ENCODE measurements at places on chromosomes 7 and 10. TPM values are rescaled to one million over a fixed set of nuclear protein-coding genes. Genes with fewer than 3 reads are reported as not detected.

TMEM140 gene
- 27.9 TPM for polyA plus RNA-seq

EBF3 gene
- polyA plus RNA-seq, result 1.1 TPM

GRCh38 chr10:58089739-58090138, 178.0 kb downstream of the IPMK start:
- no peak for DNase-seq

- DNase-seq, result no peak
Observed at GRCh38 chr10:11962176-11962575, 80.4 kb downstream of the UPF2 start.

GRCh38 chr10:70363292-70363691, 19.1 kb downstream of the LRRC20 start:
- DNase-seq, result no peak

DNA sequence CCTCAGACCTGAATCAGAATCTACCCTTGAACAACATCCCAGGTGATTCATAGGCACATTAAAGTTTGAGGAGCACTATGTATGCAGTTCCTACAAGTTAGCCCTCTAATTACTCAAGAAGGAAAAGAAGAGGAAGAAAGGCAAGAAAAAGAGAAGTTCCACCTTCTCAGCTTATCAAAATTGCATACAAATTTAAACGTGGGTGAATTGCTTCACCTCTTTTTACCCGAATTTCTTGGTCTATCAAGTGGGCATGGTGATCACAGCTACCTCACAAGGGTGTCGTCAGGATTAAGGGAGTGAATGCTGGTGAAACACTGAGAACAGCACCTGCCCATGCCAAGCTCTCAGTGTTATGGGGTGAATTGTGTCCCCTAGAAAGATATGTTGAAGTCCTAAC, 43.8 kb upstream of the PAPSS2 start:
- DNase-seq, result no peak

STEAP2 gene
- 12.1 TPM for polyA plus RNA-seq

GRCh38 chr7:47511699-47512370, 70.1 kb downstream of the TNS3 start:
- DNase-seq, result no peak

- no peak for DNase-seq
Observed at GRCh38 chr7:141648276-141649114, 53.5 kb downstream of the DENND11 start.

DNA sequence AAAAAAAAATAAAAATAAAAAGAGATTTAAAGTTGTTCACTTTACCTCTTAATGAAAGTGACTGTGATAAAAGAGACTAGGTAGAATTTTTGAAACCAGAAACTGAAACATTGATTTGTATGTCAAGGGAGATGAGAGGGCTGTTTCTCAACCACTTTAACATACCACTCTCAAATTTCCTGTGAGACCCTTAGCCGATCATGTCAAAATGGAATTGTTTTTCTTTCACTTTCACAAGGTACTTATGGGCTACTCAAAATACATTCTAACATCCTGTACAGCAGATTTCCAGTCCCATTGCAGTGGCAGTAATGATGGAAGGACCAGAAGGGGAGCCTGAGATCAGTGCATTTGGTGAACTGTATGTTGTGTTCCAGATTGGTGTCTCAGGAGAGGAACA, 261.2 kb downstream of the PPP1R3A start:
- DNase-seq, result no peak

DNA sequence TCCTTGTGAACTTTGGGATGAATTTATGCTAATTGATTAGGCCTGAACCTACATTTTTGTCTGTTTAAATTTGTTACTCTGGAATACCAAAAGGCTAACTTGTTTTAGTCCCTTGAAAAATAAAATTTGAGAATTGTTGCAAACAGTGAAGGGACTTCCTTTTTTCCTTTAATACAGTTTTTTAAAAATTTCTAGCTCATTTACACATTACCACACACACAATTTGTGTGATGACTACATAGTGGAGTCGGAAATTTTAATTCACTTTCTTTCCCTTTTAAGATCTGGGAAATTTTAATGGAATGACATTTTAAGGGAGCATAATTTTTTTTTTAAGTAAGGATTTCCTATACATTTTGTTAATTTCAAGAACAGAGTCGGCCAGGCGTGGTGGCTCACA, 8.6 kb upstream of the TMEM236 start:
- DNase-seq, result no peak

C10orf53 gene
- polyA plus RNA-seq, result not detected

GRCh38 chr7:31995134-31995533, 75.1 kb downstream of the PDE1C start:
- DNase-seq, result no peak

OR13A1 gene
- polyA plus RNA-seq, result 0.09 TPM

DNA sequence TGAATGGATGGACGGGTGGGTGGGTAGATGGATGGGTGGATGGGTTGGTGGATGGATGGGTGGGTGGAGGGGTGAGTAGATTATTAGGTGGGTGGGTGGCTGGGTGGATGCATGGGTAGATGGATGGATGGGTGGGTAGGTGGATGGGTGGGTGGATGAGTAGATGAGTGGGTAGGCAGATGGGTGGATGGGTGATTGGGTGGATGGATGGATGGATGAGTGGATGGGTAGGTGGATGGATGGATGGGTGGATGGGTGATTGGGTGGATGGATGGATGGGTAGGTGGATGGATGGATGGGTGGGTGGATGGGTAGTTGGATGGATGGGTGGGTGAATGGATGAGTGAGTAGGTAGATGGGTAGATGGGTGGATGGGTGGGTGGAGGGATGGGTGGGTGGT, 59.6 kb upstream of the ADGRA1 start:
- DNase-seq, result no peak

DNA sequence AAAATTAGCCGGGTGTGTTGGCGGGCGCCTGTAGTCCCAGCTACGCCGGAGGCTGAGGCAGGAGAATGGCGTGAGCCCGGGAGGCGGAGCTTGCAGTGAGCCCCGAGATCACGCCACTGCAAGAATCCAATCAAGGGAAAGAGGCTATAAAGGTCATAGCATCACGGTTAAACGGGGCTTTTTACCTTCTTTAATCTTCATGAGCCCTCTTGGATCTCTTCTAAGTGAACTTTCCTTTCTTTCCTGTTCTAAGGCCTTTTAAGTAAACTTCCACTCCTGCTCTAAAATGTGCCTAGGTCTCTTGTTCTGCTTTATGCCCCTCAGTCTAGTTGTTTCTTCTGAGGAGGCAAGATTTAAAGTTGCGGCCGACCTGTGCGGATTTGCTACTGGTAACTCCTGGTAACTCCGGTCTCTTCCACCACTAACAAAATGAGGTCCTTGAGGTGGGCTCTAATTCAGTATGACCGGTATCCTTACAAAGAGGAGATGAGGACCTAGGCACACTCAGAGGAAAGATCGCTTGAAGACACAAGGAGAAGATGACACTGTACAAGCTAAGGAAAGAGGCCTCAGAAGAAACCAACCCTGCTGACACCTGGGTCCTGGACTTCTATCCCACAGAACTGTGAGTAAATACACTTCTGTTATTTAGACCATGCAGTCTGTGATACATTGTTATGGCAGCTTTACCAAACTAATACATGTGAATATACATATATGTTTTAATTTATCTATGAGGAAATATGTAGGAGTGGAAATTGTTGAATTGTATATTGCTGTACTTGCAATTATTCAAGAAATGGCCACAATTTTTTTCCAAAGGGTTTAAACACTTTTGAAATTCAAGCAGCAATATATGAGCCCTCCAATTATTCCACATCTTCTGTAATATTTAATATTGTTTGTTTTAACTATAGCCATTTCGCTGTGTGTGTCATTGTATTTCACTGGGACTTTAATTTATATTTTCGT, 331.5 kb upstream of the CNTNAP2 start:
- DNase-seq, result no peak

DNA sequence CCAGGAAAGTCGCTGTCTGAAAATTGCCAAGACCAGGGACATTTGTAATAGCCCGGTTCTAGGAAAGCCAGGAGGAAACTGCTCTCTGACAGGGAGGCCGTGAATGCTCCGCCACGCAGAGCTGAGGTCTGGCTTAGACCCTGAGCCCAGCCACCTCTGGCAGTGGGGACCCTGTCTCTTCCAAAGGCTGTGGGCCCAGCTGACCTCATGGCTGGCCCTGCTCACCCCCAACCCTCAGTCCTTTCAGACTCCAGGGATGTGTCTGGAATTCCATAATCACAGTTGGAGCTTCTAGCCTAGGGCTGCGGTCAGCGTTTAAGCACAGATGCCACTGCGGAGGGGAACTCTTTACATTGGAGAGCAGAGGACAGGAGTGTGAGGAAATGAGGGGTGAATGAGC, 6.6 kb upstream of the VIPR2 start:
- DNase-seq, result no peak

DNA sequence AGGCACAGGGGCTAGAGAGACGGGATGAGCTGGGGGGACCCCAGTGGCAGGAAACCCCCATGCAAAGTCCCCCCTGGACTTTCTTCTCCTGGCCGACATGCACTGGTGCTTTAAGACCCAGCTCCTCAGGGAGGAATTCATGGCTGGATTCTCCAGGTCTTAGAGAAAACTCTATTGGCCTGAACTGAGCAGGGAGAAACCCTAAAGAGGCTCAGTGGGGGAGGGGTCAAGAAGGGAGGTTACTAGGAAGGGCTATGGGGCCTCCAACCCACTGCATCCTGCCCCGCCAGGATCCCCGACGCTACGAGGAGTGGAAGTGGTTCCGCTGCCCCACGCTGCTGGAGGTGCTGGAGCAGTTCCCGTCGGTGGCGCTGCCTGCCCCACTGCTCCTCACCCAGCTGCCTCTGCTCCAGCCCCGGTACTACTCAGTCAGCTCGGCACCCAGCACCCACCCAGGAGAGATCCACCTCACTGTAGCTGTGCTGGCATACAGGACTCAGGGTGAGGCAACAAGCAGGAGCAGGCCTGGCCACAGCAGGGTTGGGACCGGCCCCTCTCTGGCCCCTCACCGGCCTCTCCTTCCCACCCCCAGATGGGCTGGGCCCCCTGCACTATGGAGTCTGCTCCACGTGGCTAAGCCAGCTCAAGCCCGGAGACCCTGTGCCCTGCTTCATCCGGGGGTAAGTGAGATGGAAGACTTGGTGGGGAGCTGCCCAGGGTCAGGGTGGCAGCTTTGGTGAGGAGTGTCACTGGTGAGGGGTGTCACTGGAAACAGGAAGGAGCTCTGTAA, 13.8 kb downstream of the ATG9B start:
- no peak for DNase-seq

- DNase-seq, result no peak
Observed at GRCh38 chr10:13724484-13724883, 137.7 kb downstream of the PRPF18 start.

PTF1A gene
- polyA plus RNA-seq, result not detected

CPED1 gene
- polyA plus RNA-seq, result 43.0 TPM

GRCh38 chr10:59175538-59176240, 754 bp upstream of the PHYHIPL start:
- no peak for DNase-seq

GRCh38 chr10:71777213-71777985, 4.1 kb upstream of the VSIR start:
- no peak for DNase-seq

- no peak for DNase-seq
Observed at GRCh38 chr7:120030876-120031275, 242.1 kb upstream of the KCND2 start.

SFRP5 gene
- polyA plus RNA-seq, result 0.45 TPM

DNA sequence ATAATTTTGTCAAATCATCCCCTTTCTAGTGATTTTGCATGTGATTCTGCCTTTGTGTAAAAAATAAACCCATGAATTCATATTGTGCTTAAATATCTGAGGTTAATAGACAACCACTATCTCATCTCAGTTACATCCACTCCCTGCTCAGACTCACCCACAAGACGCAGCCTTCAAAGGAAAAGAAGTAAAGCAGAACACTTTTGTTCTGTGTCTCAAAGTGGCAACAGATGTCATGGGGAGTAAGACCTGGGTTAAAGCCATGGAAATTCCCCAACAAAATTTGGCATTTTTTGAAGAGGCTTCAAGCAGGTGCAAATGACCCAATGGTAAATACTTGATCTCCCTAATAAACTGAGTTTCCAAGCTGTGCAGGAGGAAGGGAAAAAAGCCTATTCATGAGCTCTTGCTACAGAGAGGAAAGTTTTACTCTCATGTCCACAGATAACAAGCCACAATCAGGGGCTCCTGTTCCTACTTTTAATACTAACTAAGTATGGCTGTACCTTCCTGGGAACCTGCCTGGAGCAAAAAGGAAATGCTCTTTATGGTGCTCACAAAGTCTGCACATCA, 4.7 kb downstream of the CYP3A7 start:
- DNase-seq, result no peak

- no peak for DNase-seq
Observed at GRCh38 chr10:102946992-102947391, 28.9 kb downstream of the CNNM2 start.

DNA sequence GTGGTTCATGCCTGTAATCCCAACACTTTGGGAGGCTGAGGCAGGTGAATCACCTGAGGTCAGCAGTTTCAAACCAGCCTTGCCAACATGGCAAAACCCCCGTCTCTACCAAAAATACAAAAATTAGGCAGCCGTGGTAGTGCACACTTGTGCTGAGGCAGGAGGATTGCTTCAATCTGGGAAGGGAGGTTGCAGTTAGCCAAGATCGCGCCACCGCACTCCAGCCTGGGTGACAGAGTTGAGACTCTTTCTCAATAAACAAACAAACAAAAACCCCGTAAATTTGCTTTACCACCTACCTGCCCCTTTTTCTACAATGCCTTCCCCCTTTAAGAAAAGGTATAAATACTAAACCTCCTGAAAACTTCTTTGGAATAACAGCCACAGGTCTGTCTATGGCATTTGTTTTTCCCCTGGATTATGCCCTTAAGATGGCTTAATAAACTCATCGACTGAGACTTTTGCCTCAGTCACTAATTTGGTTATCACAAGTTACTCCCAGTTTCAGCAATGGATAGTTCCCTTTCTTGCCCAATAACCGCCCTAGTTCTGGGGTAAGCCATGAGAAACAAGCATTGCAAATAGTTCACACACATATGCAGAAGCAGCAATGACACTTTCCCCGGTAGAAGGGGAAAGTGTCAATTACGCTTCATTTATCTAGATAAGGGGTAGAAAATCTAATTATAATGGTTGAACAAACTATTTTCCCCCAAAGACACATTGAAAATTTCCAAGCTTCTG, 52.8 kb upstream of the SVIL start:
- no peak for DNase-seq
